Activated gamma-delta T cell treated with anti-CD3 and anti-CD28 coated beads, Interleukin-2, amount 50 U/mL, for 16 hours (primary cell): ENCODE measurements at places on chromosomes 7 and 10.
A peak's percentile ranks its signal among the peaks of the same experiment; 100 is the strongest.

DNA sequence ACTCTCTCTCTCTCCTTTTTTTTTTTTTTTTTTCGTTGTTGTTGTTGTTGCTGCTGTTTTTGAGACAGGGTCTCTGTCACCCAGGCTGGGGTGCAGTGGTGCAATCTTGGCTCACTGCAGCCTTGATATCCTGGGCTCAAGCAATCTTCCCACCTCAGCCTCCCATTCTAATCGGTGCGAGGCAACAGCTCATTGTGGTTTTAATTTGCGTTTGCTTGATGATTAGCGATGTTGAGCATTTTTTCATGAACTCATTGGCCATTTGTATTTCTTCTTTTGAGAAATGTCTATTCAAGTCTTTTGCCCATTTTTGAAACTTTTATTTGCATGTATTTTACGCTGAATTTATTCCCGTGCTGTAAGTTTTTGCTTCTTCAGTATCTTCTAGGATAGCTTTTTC is 13.3 kb upstream of the ZC3HAV1L start:
- no peak for DNase-seq

DNA sequence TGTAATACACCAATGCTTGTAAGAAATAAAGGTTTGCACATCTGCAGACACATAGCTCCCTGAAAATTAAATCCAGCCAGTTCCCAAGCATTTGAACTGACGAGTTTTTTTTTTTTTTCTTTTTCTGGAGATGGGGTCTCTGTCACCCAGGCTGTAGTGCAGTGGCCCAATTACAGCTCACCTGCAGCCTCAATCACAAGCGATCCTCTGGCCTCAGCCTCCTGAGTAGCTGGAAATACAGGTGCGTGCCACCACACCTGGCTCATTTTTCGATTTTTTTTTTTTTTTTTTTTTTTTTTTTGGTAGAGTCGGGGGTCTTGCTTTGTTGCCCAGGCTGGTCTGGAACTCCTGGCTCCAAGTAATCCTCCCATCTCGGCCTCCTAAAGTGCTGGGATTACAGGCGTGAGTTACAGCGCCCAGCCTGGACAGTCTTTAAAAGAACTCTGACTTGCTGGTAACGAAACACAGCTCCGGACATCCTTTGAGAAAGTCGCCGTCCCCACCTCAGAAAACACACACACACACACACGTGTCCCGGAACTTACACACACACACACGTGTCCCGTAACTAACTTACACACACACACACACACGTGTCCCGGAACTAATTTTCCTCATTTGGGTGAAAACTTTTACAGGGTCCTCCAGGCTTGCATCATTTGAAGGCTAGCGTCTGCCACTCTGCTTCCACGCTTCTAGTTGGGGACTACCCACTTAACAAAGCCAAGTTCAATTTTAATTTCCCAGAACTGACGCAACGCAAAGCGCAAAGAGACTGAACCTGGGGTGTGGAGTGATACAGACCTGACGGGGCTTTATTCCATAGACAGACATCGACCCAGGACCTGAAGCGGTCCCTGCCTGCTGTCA is 18.6 kb downstream of the OCM2 start:
- no peak for DNase-seq

GRCh38 chr10:64547168-64547567 is 1026.0 kb downstream of the REEP3 start:
- DNase-seq, result no peak

- DNase-seq, result no peak
These were observed 132.5 kb downstream of the LSM5 start for GRCh38 chr7:32357535-32358277.

DNA sequence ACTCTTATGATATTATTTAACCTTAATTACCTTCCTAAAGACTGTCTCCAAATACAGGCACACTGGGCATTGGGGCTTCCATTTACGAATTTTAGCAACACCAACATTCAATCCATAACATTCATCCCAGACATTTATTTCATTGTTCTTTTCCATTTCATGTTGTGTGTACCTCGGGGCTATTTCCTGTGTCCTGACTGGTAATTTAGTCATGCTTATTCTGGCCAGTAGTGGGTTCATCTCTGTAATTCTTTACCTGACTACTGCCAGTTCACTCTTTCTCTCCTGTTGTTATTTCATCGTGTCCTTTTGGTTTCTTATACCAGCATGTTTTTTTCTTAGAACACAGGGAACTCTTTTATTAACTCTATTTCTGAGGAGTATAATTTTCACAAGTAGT is 225.7 kb downstream of the PLXDC2 start:
- DNase-seq, result no peak

DNA sequence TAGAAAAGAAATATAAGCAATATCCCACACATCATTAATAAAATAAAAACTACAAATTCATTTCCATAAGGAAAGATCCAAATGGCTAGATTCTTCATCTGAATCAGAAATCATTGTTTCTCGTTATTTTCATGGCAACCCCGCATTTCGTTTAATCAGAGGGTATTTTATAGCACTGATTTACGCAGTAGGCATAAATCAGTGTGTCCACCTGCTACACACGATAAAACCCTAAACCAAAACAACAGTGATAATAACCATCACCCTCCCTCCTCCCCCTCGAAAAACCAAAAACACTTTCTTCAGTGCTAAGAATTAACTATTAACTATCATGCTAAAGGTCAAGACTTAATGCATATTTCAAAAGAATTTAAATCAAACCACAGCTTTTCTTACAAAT is 16.5 kb downstream of the FKBP14 start:
- DNase-seq, result no peak

DNA sequence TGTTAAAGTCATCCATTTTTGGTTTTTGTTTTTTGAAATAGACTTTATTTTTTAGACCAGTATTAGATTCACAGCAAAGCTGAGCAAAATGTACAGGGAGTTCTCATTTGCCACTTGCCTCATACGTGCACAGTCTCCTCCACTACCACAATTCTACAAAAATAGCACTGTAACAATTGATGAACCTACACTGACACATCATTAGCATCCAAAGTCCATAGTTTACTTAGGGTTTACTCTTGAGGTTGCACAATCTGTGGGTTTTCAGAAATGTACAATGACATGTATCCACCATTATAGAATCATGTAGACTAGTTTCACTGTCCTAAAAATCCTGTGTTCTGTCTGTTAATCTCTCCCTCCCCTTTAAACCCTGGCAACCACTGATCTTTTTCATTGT is 125.8 kb upstream of the PDSS1 start:
- no peak for DNase-seq

- peak; percentile 12 for DNase-seq
These were observed 121.0 kb downstream of the HIP1 start for GRCh38 chr7:75617634-75618234.

DNA sequence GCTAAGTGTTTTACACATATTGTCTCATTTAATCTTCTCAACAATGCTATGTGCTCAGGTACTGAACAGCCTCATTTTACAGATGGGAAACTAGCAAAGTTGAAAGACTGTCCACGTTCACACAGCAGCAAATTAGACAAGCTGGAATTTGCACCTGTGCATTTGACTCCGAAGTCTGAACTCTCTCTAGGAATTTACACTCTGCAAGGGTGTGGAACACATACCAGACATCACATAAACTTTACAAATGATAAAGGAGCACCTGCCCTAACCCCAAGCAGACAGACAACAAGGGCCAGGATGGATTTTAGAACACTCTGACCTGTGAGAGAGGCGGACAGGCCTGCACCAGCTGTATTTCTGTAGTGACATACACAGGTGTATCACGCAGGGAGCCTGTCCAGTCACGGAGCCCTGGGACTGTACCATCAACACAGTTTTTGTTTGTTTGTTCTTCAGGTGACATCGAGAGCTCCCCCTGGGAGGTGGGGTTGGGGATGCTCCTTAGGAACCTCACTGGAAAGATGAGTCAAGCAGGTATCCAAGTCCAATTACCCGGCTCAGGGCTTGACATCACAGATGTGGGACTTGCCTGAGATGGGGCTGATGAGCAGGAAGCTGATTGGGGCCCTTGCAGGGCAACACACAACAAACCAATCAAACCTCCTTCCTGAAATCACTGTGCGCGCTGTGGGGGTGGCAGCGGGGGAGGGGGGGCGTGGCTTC is 31.0 kb downstream of the MKI67 start:
- DNase-seq, result no peak

DNA sequence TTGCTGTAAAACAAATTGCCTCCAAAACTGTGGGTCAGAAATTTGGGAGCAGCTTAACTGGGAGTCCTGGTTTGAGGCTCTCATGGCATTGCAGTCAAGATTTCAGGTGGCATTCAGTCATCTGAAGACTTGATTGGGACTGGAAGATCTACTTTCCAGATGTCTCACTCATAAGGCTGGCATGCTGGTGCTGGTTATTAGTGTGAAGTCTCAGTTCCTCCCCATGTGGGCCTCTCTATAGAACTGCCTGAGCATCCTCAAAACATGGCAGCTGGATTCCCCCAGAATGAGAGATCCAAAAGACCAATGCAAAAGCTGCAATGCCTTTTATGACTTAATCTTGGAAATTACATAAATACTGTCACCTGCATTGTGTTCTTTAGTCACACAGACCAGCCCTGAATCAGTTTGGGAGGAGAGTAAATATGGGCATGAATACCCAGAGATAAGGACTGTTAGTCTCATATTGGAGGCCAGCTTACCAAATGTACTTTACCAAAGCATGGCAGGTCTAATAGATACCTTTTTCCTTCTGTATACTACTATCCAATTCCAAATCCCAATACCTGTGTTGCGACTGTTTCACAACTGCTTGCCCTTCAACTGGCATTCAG is 6.5 kb upstream of the HERPUD2 start:
- DNase-seq, result no peak

GRCh38 chr7:120837599-120837998 is 20.3 kb downstream of the TSPAN12 start:
- no peak for DNase-seq

GRCh38 chr7:81180573-81180972 is 261.7 kb upstream of the SEMA3C start:
- no peak for DNase-seq

GRCh38 chr10:72095195-72095594 is 6.8 kb upstream of the SPOCK2 start:
- no peak for DNase-seq

DNA sequence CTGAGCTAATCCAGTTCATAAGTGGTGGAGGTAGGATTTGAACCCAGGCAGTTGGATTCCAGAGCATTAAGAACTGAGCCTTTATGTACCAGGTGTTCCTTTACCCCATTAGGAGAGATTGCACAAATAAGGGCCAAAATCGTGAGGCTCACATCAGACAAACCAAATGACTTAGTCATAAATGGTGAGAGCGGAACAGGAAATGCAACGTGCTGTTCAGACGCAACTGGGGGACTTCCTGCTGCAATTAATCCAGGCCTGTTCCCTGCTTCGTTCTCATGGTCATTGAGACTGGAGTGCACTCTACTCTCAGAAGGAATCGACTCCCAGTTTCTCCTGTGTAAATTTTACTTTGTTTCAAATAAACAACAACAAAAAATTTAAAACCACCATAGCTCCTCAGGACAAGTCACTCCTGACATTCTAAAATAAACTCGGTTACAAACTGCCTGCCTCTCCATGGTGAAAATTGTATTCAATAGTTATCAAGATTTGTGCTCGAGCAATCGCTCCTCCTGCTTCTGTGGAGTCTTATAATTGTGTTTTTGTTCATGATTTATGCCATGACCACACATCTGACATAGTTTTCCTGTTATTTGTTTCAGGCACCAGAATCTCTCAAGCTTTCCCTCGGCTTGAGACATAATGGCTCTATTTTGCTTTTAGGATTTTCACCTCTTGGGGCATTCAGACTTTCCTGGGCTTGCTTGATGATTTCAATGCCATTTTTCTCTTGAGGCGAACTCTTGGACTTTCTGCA is 115.3 kb upstream of the BMPER start:
- DNase-seq, result no peak

DNA sequence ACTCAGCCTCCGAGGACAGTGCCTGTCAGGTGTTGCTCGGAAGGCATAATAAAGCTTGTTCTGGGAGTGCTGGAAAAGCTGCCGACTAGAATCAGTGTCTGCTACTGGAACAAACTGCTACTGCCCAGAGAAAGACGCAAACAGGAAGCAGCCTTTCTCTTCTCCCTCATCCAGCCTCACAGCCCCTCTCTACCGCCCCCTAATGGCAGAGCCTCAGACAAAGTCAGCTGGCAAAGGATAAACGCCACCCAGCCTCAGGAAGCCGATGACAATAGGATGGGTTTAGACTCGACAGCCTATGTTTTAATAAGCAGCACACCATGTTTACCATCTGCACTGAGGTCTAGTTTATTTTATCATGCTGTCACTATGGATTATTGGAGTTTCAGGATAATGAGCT is 169.5 kb upstream of the LYZL1 start:
- no peak for DNase-seq

DNA sequence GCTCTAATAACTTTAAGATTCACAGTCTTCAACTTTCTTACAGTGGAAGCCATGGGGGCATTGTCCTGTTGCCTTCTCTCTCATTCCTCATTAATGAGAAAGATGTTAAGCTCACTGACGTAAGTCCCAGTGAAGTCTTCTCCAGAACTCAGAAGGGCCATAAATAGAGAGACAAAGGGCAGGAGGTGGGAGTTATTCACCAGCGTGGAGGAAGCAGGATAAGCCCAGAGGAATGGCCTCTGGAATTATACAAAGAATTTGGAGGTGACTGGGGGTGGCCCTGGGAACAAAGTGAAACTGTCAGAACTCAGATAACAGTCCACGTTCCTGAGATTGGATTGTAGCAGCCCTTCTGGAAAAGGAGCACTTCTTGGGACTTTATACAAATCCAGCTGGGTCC is 52.4 kb downstream of the SORBS1 start:
- no peak for DNase-seq

- no peak for DNase-seq
These were observed 182.6 kb downstream of the NEBL start for GRCh38 chr10:20714518-20714917.

DNA sequence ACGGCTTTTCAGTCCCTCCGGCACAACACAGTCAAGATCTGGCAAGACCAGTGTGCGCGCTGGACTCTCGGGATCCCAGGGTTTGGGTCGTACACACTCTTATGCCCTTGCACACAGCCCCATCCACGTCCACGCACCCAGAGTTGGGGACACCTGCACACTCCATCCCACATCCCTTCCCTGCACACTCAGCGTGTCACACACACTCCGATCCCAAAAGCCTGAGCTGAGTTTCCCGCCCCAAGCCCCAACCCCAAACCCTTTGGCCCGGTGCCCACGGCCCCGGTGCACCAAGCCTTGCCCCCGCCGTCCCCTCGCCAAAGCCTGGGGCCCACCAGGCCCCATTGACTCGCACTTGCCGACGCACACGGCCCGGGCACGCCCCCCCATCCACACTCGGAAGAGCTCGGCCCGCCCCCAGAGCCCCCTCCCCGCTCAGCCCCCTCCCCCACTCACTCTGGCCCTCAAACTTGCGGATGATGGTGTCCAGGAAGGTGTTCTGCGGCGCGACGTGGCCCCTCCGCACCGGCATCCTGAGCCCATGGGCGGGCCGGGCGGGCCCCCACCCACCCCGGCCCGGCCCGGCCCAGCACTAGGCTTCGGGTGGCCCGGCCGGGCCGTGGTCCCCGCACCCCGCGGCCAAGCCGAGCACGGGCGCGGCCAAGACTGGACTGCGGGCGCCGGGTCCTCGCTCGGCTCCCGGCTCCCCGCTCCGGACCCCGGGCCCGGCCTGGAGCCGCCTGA is 567 bp downstream of the KCNH2 start:
- DNase-seq, result no peak
